Hindlimb muscle (tissue), 1 donor: ENCODE measurements at places on chromosomes 2 and 18. TPM values are rescaled to one million over a fixed set of nuclear protein-coding genes. Genes with fewer than 3 reads are reported as not detected.

Gene LDAH
- 10.7 TPM for polyA plus RNA-seq

Gene SMCHD1
- 33.0 TPM for polyA plus RNA-seq

- no peak for DNase-seq
Measured at GRCh38 chr2:101300164-101300563, 8.3 kb downstream of the RNF149 start.

DNA sequence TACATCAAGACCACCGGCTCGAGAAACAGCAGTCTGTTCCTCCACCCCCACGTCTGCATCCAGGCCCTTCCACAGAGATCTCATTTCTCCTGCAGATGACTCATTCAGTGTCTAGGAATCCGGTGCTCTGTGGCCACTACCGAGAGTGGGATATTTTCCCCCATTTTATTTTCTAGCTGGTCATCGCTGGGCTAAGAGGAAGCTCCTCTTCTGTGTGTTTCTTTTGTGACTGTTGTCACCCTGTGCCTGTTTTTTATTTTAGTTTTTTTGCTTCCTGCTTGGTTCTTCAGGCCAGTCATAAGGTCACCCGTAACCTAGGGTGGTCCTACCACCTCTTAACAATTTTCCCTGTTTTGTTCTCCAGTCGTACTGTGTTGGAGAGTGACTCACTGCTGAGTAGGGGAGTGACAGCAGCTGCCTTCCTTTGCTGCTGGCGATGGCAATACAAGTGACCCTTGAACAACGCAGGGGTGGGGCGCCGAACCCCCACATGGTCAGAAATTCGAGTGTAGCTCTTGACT lies 6.7 kb downstream of the RAMP1 start:
- DNase-seq: no peak

DNA sequence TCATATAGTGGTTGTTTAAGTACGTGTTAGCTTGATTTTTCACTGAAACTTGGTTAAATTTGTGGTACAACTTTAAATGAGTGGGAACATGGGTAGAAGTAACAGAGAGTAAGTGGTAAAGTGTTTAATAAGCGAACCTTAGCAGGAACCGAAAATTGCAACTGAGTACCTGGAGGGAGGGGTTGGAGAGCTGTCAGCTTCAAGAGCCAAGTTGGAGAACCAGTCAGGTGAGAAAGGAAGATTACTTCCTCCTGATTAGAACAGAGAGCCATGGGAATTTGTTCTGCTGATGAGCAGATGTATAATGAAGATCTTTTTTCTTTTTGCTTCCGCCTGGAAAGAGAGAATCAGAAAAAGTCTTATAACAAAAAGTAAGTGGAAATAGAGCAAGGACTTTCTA lies 158.4 kb upstream of the CDH7 start:
- DNase-seq: no peak

DNA sequence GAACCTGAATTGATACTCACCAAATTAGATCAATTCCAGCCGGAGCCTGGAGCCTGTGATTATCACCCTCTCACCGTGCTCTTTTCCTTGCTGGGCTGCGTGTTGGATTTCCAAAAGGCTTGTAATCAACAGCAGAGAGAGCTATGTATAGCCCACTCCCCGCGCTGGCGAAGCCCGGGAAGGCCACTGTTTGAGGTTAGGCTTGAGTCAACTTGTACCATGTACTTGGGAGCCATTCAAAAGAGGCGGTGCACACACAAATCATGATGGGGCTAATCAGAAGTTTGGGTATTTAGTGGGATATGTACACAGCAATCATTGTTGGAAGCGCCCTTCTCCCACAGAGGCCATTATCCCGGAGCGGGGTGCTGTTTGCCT lies 151.6 kb downstream of the GLI2 start:
- DNase-seq: no peak

GRCh38 chr2:144776766-144777165 lies 256.8 kb upstream of the ZEB2 start:
- no peak for DNase-seq

DNA sequence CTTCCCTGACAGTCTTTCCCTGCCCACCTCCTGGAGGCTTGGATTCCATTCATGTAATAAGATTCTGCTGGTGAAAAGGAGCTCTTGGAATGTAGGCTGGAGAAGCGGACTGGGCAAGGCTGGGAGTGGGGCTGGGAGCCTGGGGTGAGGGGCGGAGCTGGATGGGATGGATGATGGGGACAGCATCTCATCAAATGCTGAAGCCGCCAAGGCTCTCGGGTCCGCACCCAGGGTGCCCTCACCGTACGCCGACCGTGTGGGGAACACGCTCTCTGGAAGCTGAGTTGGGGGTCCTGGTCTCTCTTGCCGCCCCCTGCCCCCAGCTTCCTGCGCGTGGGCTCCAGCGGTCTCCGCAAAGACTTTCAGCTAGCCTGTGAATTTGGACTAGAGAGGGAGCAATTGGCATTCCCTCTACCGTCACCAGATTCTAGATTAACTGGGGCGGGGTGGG lies 9.1 kb downstream of the RAX start:
- no peak for DNase-seq

DNA sequence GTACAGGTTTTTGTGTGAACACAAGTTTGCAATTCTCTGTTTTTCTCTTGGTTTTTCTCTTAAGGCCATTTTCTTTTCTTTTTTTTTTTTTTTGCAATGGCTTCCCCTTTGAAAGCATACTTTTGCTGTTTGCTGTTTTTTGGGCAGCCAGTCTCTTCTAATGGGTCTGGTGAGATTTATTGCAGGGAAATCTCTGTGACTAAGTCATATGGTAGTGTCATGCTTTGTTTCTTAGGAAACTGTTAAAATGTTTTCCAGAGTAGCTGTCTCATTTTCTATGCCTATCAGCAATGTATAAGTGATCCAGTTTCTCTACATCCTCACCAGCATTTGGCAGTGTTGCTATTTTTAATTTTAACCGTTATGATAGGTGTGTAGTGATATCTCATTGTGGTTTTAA lies 27.9 kb upstream of the CDCA7 start:
- no peak for DNase-seq

DNA sequence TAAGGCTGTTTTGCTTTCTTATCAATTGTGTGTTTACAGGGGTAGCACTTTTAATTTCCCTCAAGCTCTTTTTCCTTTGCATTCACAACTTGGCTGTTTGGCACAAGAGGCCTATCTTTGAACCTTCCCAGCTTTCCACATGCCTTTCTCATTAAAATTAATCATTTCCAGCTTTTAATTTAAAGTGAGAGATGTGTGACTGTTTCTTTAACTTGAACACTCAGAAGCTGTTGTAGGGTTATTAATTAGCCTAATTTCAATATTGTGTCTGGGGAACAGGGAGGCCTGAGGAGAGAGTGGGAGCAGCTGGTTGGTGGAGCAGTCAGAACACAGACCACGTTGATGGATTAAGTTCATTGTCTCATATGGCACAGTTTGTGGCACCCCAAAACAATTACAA lies 4.7 kb downstream of the ASB1 start:
- DNase-seq: no peak
